ENCODE measurements at places on chromosomes 6 and 20.

- DNase-seq = no peak
Measured at GRCh38 chr20:25023356-25023755, 30.8 kb upstream of the APMAP start.

DNA sequence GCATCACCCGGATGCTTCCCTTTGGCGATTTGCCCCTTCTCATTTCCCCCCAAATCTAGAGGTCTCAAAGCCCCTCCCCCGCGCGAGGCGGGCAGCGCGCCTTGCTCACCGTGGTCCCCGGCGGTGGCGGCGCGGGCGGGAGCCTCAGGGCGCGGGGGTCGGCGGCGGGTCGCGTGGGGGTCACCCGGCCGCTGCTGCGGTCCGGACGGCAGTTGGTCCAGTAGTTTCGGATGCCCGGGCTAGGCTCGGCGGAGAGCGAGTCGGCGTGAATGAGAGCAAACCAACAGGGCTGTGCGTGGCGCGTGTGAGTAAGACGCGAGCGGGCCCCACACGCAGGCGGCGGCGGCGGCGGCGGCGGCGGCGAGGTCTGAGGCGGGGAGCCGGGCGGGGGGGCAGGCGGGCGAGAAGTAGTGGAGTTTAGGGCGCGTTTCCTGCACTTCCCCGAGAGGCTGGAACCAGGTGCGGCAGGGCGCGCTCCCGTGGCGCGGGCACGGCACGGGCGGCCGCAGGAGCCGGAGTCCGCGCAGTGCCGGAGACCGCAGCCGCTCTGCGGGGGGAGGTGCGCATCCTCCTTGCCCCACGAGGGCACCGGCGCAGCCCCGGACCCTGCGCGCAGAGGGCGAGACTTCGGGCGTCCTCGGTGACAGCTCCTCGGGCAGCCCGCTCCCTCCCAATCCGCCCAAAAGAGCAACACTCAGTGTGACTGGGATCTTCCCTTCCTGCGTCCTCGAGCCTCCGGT is 567 bp downstream of the HS3ST5 start:
- DNase-seq = no peak

- no peak for DNase-seq
Measured at GRCh38 chr6:53568776-53569616, 24.1 kb upstream of the GCLC start.

DNA sequence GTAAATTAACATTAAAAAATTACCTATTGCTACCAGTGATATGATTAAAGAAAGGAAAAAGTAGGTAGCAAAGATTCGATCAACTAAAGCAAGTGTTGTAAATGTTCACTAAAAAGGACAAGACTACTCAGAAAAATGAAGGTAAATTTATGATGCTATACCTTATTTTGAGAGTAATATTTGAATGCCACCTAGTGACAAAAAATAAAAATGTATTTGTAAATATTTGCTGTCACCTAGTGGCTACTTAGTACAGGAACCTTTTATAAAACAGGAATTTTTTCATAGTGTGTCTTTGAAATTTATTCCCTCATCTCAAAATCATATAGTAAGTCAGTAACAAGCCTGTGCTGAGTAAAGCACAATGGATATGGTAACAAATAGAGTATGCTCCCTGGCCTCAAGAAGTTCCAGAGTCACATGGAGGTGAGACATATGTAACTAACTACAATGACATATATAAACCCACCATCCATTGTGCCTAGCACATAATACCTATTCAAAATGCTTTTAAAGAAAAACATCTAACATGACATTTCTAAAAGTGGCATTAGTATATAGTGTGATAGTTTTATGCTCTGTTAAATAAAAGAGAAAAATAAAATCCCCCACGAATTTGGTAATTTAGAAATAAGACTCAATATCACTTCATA is 193.1 kb upstream of the SIM1 start:
- DNase-seq = peak; percentile 14

DNA sequence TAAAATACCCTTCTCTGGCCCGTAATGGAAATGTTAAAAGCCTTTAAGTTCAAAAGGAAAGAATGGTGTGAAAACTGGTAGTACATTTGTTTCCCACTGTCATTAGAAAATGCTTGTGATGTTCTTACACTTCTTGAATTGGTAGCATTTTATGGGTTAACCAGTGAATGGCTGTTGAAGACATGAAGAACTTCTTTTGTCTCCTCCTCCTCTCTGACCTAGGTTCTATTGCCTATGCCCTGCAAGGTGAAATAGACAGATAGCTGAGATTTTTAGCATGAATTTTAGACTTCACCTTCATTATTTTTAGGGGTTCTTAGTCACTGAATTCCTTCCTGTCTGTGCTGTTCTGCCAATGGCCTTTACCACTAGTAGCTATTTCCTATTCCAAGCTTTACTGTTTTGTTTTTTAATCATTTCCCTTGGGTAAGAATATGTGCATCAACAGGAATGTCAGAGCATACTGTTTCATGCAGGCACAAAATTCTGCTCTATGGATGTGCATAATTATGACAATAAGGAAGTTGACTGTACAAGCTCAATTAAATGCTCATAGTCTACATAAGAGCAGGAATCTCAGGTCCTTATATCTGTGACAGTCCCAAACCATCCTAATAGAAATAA is 4.9 kb downstream of the TNFAIP3 start:
- peak; percentile 51 for DNase-seq

All from astrocyte of the spinal cord (primary cell).